Activated effector memory CD4-positive, alpha-beta T cell treated with anti-CD3 and anti-CD28 coated beads, Interleukin-2, amount 50 U/mL, for 16 hours (primary cell): ENCODE measurements at places on chromosomes 13 and 19.

DNA sequence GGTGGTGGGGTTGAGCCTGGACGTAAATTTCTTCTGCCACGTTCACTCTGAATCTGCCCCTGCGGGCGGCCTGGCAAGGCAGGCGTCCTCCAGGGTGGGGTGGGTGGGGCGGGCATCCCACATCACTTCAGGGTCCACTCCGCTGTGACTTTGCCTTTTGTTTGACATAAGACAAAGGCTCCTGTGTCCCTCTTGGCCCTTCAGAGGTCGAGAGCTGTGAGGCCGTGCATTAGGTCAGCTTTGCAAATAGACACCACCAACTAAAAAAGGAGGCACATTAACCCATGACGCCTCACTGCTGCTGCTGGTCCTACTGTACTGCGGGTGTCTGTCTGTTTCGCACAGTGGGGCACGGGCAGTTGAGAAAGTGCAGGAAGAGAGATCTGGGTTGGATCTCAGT lies 10.5 kb upstream of the ZNF536 start:
- no peak for DNase-seq

GRCh38 chr19:44142059-44142433 lies 692 bp downstream of the ZNF234 start:
- DNase-seq, result no peak

GRCh38 chr19:55777528-55777927 lies 8.6 kb downstream of the RFPL4AL1 start:
- DNase-seq, result no peak

DNA sequence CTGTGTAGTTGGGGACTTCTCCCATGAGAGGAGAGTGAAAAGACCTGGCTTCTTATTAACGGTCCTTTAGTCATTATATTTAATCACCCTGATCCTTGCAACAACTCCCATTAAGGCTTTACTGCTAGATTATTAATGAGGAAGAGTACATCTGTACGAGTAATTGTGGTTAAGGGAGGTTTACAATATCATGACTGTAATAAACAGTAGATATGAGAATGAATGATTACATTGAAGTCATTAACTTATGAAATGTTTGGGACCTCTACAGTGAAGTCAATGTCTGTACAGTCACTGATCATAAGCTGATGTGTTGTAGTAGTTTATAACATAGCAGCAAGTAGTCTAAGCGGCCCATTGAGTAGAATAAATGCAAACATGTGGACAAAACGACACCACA lies 24.7 kb downstream of the FGF9 start:
- DNase-seq, result no peak

DNA sequence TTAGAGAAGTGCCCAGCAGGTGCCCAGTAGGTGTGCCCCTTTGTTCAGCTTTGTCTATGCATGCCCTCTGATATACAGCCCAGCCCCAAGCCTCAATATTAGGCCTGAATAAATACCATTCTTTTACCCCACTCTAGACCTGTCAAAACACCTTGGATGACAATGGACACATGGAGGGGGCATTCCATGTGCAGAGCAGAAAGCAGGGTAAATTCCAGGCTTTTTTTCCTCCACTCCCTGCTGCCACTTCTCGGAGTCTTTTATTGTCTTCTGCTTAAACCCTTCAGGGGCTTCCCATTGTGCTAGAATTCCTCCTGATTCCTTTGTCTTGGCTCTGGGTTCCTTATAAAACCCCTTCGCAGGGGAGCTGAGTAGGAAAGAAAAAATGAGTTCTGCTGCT lies 5.8 kb upstream of the FRY start:
- DNase-seq, result no peak

DNA sequence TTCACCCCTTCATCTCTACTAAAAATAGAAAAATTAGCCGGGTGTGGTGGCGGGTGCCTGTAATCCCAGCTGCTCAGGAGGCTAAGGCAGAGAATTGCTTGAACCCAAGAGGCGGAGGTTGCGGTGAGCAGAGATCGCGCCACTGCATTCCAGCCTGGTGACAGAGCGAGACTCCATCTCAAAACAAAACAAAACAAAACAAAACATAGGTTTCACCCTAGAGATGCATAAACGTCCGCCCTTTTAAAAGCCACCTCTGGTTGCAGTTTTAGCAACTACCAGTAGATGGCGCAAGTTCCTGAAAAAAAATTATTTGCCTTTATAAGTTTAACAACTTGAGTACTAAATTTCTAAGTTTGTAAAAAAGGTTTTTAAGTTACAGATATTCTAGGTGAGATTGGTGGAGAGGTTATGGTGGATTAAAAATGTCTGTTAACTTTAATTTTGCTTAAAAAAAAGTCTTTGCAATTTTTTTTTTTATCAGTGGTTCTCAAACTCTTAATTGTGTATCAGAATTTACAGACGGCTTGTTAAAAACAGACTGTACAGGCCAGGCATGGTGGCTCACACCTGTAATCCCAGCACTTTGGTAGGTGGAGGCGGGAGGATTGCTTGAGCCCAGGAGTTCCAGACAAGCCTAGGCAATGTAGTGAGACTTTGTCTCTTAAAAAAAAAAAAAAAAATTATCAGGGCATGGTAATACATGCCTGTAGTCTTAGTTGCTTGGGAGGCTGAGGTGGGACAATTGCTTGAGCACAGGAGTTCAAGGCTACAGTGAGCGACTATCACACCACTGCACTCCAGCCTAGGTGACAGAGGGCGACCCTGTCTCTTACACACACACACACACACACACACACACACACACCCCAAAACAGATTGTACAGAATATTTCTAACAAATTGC lies 42.1 kb downstream of the NAA16 start:
- peak; percentile 73 for DNase-seq

DNA sequence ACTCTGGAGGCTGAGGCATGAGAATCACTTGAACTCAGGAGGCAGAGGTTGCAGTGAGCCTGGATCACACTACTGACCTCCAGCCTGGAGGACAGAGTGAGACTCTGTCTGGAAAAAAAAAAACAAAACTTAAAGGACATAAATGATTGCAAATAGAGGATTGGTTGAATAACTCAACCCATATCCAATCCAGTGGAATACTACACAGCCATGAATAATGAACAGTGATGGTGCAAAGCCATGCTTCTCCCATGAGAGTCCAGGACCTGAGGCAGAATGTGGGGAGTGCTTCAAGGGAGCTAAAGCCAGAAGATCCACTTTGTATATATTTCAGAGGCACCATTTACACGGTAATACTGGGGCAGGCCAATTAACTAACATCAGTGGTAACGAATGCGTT lies 2.2 kb upstream of the CEACAM18 start:
- DNase-seq, result no peak

DNA sequence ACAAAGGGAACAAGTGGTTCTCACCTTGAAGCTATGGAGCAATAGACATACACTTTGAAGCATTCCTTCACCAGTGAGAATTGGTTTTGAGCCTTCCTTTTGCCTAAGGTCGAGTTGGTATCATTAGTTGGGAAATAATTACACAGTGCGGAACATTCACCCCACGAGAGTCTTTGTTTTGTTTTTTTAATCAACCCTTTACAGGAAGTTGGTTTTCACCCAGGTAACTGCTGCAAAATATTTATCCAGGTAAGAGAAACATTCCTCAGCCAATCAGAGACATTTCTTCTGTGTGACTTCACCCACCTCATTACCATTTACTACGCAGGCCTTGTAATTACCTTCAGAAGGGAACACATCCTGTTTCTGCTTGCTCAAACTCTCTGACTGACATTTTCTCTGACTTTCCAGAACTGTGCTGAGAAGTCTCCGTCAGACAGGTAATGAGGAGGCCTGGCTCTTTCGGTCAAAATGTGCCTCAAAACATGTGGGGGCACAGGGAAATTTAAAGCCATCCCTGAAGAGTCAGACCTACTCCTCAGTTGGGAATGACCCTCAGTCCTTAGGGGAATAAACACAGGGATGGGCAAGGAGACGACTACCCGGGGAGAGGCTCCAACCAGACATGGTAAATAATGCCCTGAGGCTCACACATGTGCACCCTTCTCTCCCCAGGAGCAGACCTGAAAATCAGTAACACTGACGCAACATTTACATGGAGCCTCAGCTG lies 22.7 kb upstream of the SERP2 start:
- DNase-seq, result no peak

DNA sequence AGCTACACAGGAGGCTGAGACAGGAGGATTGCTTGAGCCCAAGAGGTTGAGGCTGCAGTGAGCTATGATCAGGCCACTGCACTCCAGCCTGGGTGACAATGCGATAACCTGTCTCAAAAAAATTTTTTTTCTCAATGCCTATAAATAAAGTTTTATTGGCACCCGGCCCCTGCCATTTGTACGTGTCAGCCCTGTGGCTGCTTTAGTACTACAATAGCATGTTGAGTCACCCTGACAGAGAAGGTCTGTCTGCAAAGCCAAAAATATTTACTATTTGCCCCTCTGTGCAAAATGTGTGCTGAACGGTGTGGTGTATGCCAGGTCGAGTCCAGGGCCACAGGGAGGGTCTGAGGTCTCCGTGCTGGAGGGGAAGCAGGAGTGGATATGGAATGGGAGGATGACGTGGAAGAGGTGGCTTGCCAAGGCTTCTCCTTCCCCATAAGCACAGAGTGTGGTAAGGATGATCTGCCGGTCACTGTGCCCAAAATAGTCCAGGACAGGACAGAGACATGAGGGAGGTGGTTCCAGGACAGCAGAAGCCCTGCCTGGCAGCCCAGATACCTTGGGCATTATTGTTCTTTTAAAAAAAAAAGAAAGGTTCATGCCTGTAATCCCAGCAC lies 10.0 kb downstream of the NMRK2 start:
- no peak for DNase-seq

DNA sequence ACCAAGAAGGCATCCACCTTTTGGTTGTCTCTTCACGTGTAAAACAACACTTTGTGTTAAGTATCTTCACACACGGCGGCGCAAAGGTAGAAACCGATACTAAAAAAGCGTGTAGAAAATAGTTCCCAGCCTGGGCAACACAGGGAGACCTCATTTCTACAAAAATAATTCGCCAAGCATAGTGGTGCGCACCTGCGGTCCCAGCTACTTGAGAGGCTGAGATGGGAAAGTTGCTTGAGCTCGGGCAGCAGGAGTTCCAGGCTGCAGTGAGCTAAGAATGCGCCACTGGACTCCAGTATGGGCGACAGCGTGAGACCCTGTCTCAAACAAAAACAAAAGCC lies 573 bp upstream of the ERCC5 start:
- no peak for DNase-seq

- no peak for DNase-seq
Measured at GRCh38 chr19:3880471-3881271, at the start of gene ATCAY. Gene ATCAY (plus strand): TSS chr19:3880685. CDS start chr19:3885768, 5,083 bp downstream.

- DNase-seq, result no peak
Measured at GRCh38 chr13:30905932-30906383, at the start of gene MEDAG. Gene MEDAG (plus strand): TSS chr13:30906271. CDS start chr13:30906516, 245 bp downstream.

DNA sequence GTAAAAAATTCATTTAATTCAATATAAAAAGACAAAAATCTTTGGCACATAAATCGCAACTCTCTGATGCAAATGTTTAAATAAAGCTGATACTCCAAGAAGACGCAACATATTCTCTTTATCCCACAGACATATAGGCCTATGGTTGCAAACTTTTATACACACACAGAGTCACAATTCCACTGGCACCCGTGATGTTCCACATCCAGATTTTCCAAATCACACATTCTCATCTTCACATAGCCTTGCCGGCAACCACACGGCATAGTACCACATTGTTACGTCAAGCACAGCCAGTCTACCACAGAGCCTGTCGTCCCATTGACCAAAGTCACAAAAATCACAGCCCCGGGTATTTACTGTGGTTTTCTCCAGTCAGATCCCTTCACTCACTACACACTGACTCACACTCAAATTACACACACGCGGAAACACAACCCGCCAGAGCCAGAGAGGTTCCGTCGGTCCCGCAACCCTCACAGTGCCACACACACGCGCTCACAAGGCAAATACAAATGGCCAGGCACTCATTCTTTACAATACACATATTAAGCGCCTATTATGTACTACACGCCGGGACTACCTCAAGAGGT lies 546 bp upstream of the ZNF546 start:
- no peak for DNase-seq

DNA sequence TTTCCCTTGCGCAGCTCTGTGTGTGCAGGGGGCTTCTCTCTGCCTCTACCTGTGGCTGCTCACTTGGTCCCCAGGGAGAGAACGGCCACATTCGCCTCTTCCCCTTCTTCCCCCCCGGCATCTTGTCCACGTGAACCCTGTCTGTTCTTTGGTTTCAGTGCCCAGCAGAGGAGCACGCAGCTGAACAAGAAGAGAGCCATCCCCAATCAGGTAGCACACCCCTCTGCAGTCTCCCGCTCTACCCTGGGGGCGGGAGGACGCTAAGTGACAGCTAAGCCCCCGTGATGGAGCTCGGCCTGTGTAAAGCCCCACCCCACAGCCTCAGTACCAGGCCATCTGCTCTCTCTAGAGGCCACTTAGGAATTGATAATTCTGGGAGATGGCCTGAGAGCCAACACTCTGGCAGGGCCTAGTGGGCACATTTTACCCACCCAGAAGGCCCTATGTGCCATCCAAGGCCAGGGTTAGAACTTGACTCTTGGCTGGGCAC lies 30.2 kb downstream of the TMED1 start:
- no peak for DNase-seq

DNA sequence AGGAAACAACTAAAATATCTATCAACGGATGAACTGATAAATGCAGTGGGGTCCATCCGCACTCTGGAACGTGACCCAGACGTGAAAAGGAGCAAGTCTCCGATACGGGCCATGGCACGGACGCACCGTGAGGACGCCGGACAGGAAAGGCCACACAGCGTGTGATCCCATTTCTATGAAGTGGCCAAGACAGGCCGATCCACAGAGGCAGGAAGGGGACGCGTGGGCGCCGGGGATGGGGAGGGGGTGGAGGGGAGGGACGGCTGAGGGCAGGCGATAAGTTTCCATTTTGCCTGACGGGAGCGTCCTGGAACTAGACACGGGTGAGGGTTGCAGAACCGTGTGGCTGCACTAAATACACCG lies 13.8 kb downstream of the SHC2 start:
- no peak for DNase-seq

DNA sequence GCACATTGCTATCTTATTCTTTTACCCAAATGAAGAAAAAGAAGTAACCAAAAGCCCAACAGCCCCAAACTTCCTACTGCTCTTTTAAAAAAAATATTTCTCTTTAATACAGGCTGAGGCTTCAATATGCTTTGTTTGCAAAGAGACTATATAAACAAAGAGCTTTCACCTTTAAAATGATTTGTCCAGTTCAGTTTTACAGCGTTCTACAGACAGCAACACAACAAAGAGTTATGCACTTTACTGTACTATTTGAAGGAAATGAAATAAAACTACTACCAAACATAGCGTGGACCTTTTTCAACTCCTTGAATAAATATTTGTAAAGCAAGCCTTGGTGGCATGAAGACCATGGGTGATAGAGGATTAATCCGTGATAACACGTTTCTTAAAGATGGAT lies 151.2 kb downstream of the FGF9 start:
- no peak for DNase-seq

- no peak for DNase-seq
Measured at GRCh38 chr13:41654796-41655195, 197.4 kb downstream of the RGCC start.

- DNase-seq, result peak; percentile 45
Measured at GRCh38 chr13:113144255-113144629, 14.2 kb upstream of the PROZ start.

GRCh38 chr19:56066152-56067023 lies 54.7 kb downstream of the ZNF787 start:
- DNase-seq, result peak; percentile 88
